ENCODE measurements at places on chromosomes 4 and X.

- no peaks in the 10 kb centered on the region for H3K36me3 ChIP-seq
- no peak overlapping the region for H3K27ac ChIP-seq
- H3K4me1 ChIP-seq, result no peaks in the 10 kb centered on the region
Observed at GRCh38 chr4:182975806-182976205, 58.6 kb upstream of the DCTD start.

DNA sequence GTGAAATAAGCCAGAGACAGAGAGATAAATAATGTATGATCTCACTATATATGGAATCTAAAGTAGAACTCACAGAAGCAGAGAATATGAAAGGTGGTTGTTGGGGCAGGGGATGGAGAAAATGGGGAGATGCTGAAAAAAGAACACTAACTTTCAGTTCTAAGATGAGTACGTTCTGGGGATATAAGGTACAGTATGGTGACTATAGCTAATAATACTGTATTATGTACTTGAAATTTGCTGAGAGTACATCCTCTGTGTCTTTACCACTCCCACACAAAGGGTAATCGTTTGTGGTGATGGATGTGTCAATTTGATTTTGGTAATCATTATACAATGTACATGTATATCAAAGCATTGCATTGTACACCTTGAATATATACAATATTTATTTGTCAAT lies 6.6 kb downstream of the FBXL5 start:
- no peak overlapping the region for H3K27ac ChIP-seq
- H3K4me3 ChIP-seq, result no peak overlapping the region
- no peak for DNase-seq
- H3K36me3 ChIP-seq, result peaks cover 5% of the 10 kb centered on the region

DNA sequence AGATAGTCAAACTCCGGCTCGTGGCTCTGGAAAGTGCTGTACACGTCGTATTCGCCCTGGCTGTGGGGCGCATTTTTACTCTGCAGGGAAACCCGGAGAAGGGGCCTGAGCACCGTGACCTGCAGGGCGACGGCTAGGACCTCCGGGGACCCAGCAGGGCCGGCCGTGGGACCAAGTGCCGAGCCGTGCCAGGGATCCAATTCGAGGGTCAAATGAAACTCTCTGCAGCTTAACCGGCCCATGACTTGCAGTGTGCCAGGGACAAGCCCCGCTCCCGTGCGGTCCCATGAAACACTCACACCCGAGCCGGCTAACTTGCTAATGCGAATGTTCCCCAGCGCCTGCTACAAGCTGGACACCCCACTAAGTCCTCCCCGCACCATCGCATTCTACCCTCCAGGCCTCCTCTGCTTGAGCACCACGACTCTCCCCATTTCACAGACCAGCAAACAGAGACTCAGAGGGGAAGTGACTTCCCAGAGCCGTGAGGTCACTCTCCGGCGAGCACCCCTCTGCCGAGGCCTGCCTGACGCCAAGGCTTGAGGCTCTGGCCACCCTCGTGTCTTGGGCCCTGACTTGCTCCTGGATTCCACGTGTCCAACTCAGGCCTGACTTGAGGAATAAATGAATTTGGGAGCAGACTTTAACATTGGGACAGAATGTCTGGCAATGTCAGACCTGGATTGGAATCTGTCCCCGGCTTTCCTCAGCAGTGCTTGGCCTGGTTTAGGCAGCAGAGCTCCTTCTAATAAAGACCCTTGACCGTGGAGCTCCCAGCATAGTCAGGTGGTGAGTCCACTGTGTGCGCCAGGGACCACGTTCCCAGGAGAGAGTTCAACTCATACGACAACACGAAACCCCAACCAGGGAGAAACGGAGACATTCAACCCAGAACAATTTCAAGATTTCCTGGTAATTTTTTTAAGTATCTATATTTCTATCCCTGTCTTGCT lies 93.6 kb downstream of the PPP2R2C start:
- no peaks in the 10 kb centered on the region for H3K36me3 ChIP-seq
- no peak for DNase-seq
- no peak overlapping the region for H3K27ac ChIP-seq
- H3K27me3 ChIP-seq, result peaks cover 3% of the 10 kb centered on the region
- no peak overlapping the region for H3K4me3 ChIP-seq
- no peaks in the 10 kb centered on the region for H3K4me1 ChIP-seq

GRCh38 chrX:30795981-30796958 lies 92.8 kb downstream of the TAB3 start:
- no peaks in the 10 kb centered on the region for H3K36me3 ChIP-seq
- H3K27ac ChIP-seq, result no peak overlapping the region
- no peaks in the 10 kb centered on the region for H3K27me3 ChIP-seq
- H3K4me3 ChIP-seq, result no peak overlapping the region
- H3K4me1 ChIP-seq, result no peaks in the 10 kb centered on the region

DNA sequence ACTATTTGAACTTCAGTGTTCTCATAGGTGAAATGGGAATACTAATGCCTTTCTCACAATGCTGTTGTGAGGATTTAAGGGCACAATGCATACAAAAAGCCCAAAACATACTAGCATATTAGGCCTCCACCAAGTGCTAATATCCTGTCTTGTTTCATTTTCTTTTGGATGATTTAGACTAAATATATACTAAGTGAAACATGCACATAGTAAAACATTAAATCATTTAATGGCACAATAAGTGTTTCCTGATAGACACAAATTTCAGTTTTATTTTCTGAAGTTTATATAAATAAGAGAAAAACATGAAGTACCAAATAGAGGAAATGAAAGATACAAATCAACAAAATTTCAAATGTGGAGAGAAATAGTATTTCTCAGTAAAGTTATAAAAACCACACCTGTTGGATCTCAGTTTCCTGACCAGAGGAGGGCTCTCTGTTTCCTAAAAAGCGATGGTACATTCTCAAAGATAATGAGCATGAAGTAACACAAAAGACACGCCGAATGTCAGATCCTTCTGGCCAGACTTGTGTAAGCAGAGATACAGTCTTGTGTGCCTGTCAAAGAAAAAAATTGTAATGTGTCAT lies 25.1 kb downstream of the DDX60 start:
- no peak overlapping the region for H3K4me3 ChIP-seq
- no peak overlapping the region for H3K27ac ChIP-seq
- H3K27me3 ChIP-seq, result no peaks in the 10 kb centered on the region
- no peaks in the 10 kb centered on the region for H3K4me1 ChIP-seq
- DNase-seq, result no peak

DNA sequence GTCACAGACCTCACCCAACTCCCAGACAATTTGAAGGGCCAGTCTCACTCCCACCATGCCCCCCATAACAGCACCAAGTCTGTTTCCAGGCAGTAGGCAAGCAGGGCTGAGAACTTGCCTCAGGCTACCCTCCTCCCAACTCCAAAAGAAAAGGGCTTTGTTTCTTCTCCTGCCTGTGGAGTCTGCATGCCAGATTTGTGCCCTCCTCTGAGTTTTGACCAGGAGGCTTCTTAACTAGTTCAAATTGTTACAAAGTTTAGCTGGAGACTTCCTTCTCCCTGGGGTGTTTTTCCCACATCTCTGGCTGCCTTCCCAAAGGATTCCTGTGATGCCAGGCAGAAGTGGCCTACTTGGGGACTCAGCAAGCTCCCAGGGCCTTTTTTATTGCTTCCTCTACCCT lies 29.6 kb downstream of the PBDC1 start:
- H3K27ac ChIP-seq, result no peak overlapping the region
- no peak overlapping the region for H3K4me3 ChIP-seq
- no peaks in the 10 kb centered on the region for H3K36me3 ChIP-seq
- no peaks in the 10 kb centered on the region for H3K27me3 ChIP-seq
- no peaks in the 10 kb centered on the region for H3K4me1 ChIP-seq
- no peak for DNase-seq

- no peak overlapping the region for H3K27ac ChIP-seq
- no peaks in the 10 kb centered on the region for H3K36me3 ChIP-seq
- DNase-seq, result no peak
Observed at GRCh38 chr4:165827018-165827417, 46.0 kb upstream of the TLL1 start.

- H3K27me3 ChIP-seq, result no peaks in the 10 kb centered on the region
- no peak overlapping the region for H3K27ac ChIP-seq
Observed at GRCh38 chr4:117479673-117480072, 394.3 kb upstream of the TRAM1L1 start.

DNA sequence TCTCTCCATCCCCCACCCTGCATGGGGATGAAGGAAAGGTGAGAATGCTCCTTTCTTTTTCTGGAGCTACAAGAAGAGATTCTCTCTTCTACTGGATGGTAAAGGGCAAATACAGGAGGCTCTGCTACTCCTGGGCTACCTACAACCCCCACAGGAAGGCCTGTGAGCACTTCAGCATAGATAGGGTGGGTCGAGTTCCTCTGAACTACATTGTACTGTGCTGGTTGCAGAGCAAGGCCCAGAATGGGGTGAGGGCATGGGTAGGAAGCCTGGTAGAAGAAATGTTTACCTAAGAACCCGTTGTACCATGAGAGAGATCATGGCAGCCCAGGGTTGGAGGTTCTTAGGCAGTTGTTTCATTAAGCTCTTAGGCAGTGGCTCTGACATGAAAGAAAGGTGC lies 510.4 kb downstream of the MID1IP1 start:
- no peaks in the 10 kb centered on the region for H3K36me3 ChIP-seq
- H3K27ac ChIP-seq, result peak overlapping the region; percentile 85
- H3K4me3 ChIP-seq, result no peak overlapping the region
- peaks cover 47% of the 10 kb centered on the region for H3K4me1 ChIP-seq

- peaks cover 18% of the 10 kb centered on the region for H3K27me3 ChIP-seq
- no peak overlapping the region for H3K27ac ChIP-seq
- no peak overlapping the region for H3K4me3 ChIP-seq
- no peak for DNase-seq
- no peaks in the 10 kb centered on the region for H3K36me3 ChIP-seq
Observed at GRCh38 chr4:55124322-55125076, 896 bp downstream of the KDR start.

- no peak overlapping the region for H3K4me3 ChIP-seq
- H3K4me1 ChIP-seq, result peaks cover 5% of the 10 kb centered on the region
- H3K36me3 ChIP-seq, result no peaks in the 10 kb centered on the region
- no peak for DNase-seq
- H3K27ac ChIP-seq, result no peak overlapping the region
Observed at GRCh38 chr4:169657470-169658107, 37.2 kb downstream of the CLCN3 start.

DNA sequence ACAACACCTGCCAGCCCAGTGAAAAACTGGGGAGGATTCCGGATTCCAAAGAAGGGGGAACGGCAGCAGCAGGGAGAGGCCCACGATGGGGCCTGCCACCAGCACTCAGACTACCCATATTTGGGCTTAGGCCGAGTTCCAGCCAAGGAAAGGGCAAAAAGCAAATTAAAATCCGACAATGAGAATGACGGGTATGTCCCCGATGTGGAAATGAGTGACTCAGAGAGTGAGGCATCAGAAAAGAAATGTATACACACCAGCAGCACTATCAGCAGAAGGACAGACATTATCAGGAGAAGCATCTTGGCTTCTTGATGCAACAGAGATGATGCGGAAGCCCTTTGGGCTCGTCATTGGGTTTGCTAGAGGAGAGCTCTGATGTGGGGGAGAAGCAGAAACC lies 62.4 kb downstream of the JADE1 start:
- H3K27ac ChIP-seq, result no peak overlapping the region
- H3K36me3 ChIP-seq, result peaks cover 72% of the 10 kb centered on the region
- H3K4me3 ChIP-seq, result no peak overlapping the region

DNA sequence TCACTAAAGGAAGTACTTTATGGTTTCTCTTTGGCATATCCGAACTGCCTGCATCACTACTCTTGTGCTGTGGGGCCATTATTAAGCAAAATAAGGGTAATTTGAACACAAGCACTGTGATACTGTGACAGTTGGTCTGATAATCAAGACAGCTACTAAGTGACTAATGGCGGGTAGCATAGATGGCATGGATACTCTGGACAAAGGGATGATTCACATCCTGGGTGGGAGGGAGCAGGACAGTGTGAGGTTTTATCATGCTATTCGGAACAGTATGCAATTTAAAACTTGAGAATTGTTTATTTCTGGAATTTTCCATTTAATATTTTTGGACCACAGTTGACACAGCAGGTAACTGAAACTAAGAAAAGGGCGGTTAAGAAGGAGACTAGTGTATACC lies 52.6 kb upstream of the CITED1 start:
- H3K4me1 ChIP-seq, result no peaks in the 10 kb centered on the region
- H3K27me3 ChIP-seq, result no peaks in the 10 kb centered on the region
- H3K36me3 ChIP-seq, result no peaks in the 10 kb centered on the region

DNA sequence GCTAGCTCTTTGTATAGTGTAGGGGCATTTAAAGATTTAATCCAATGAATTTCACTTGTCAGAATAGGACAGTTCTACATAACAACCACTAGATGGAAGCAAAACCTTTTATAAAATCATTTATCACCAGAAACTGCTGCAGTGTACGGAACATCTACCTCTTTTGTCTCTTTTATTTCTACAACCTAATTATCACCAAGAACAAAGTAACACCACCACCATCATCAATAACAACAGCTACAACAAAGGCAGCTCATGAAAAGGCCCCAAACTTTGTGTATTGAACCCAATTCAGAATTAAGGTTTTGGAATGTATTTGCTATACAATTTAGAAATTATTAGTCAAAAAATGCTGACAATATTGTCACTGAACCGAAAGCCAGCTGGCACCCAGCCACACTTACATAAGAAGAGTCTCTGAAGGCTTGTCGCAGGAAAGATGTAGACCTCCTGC lies 260.9 kb upstream of the RPS6KA3 start:
- no peaks in the 10 kb centered on the region for H3K36me3 ChIP-seq
- H3K27me3 ChIP-seq, result peaks cover 10% of the 10 kb centered on the region
- H3K4me1 ChIP-seq, result no peaks in the 10 kb centered on the region
- no peak for DNase-seq
- no peak overlapping the region for H3K27ac ChIP-seq
- H3K4me3 ChIP-seq, result no peak overlapping the region

GRCh38 chr4:31737419-31737818 lies 1017.2 kb downstream of the PCDH7 start:
- DNase-seq, result no peak
- H3K27ac ChIP-seq, result no peak overlapping the region
- H3K36me3 ChIP-seq, result no peaks in the 10 kb centered on the region
- no peaks in the 10 kb centered on the region for H3K4me1 ChIP-seq

- no peaks in the 10 kb centered on the region for H3K36me3 ChIP-seq
- H3K4me1 ChIP-seq, result peaks cover 20% of the 10 kb centered on the region
- no peak for DNase-seq
- no peaks in the 10 kb centered on the region for H3K27me3 ChIP-seq
Observed at GRCh38 chr4:10584042-10584441, 100.5 kb downstream of the CLNK start.

DNA sequence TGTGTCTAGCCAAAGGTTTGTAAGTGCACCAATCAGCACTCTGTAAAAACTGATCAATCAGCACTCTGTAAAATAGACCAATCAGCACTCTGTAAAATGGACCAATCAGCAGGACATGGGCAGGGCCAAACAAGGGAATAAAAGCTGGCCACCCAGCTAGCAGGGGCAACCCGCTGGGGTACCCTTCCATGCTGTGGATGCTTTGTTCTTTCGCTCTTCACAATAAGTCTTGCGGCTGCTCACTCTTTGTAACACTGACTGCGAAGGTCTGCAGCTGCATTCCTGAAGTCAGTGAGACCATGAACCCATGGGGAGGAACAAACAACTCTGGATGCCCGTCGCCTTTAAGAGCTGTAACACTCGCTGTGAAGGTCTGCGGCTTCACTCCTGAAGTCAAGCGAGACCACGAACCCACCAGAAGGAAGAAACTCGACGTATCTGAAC lies 14.3 kb downstream of the HNRNPDL start:
- no peaks in the 10 kb centered on the region for H3K36me3 ChIP-seq
- H3K27me3 ChIP-seq, result peaks cover 8% of the 10 kb centered on the region
- no peak overlapping the region for H3K27ac ChIP-seq
- no peak overlapping the region for H3K4me3 ChIP-seq
- no peaks in the 10 kb centered on the region for H3K4me1 ChIP-seq

- no peak overlapping the region for H3K27ac ChIP-seq
- DNase-seq, result no peak
- no peaks in the 10 kb centered on the region for H3K27me3 ChIP-seq
- no peak overlapping the region for H3K4me3 ChIP-seq
- no peaks in the 10 kb centered on the region for H3K4me1 ChIP-seq
- peaks cover 4% of the 10 kb centered on the region for H3K36me3 ChIP-seq
Observed at GRCh38 chr4:88018466-88018865, 11.0 kb downstream of the PKD2 start.

Data from CD4-positive, alpha-beta T cell (primary cell).